NCI-H187 (cell line): ENCODE measurements at places on chromosomes 11 and 22.

DNA sequence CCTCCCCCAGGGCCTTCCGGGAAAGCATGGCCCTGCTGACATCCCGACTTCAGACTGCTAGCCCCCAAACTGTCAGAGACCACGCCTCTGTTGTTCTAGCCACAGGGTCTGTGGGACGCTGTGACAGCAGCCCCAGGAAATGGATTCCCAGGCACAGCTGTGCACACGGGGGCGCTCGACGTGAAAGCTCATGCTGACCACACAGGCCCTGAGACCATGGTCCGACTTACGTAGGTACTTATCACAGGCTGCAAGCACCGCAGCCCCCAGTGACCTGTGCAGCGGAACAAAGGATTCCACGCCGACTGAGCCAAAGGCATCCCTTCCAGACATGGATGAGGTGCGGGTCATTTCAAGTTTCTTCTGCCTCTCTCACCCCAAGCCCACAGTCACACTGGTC is 150.6 kb downstream of the CTTN start:
- no peak for DNase-seq

- no peak for DNase-seq
Measured at GRCh38 chr11:97732011-97732632, 1288.6 kb upstream of the CNTN5 start.

DNA sequence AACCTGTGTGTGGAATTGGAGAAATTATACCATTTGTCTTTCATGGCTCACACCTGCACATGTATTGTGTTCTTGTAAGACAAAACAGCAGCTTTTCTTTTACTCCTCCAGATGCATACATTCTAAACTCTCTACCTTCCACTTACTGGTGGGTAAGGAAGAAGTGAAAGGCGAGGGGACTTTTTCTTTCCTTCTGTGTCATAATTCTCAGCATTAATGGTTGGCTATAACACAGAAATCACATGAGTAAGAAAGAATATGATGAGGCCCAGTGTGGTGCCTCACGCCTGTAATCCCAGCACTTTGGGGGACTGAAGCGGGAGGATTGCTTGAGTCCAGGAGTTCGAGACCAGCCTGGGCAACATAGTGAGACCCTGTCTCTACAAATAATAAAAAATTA is 57.8 kb upstream of the SHANK2 start:
- DNase-seq = no peak

DNA sequence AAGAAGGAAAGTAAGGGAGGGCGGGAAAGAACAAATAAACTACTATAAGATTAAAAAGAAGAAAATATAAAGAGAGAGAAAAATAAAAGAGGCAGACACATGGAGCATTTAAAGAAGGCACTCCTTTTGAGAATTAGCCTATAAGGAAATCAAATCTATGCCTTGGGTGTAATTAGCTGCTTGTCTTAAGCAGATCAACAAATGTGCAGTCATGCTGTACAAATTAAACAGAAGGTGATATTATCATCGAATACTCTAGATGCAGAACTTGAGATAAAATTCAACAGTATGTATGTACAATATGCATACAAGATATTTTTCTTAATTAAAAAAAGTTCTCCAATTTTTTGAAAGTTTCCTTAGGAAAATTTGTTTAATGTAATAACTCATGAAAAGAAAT is 623.0 kb upstream of the CHORDC1 start:
- no peak for DNase-seq

DNA sequence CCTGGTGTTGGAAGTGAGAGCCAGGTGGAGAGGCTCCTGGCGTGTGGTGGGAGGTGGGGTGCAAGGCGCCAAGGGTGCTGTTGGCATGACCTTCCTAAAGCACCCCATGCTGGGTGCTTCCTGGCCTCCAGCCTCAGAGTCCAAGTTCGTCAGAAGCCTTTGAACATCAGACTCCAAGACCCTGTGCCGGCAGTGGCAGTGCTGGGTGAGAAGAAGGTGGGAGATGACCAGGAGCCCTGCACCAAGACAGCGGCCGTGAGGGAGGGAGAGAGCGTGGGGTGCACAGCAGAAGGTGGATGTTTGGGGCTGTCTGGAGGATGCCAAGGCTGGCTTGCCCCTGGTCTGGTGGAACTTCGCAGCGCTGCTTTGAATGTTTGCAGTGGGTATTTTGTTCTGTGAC is 29.7 kb upstream of the PARVB start:
- DNase-seq = no peak

- no peak for DNase-seq
Measured at GRCh38 chr11:71933141-71933933, 4.5 kb downstream of the RNF121 start.

- no peak for DNase-seq
Measured at GRCh38 chr22:45608763-45609180, 62.9 kb upstream of the ATXN10 start.

DNA sequence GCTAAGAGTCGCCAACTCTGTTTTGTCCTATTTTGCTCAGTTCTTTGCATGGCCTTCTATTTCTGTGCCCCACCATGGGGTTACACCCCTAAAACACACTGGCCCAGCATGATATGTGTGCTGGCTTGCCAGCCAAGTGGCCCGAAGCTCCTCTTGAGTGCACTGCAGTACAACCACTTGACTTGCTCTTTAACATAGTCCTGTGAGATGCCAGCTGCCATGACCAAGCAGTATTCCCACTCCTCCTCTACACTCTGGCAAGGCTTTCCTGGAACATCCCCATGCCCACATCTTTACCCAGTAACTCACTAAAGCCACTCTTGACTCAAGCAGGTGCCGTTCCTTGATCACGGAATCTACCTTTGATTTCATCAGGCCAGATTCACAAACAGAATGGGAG is 102.9 kb upstream of the GAL start:
- DNase-seq = peak; percentile 11

- DNase-seq = no peak
Measured at GRCh38 chr11:11640152-11640551, 18.3 kb upstream of the GALNT18 start.
